Activated effector memory CD4-positive, alpha-beta T cell treated with Interleukin-2 at 50 U/mL for 16 hours (primary cell): ENCODE measurements at places on chromosomes 13 and 19.

DNA sequence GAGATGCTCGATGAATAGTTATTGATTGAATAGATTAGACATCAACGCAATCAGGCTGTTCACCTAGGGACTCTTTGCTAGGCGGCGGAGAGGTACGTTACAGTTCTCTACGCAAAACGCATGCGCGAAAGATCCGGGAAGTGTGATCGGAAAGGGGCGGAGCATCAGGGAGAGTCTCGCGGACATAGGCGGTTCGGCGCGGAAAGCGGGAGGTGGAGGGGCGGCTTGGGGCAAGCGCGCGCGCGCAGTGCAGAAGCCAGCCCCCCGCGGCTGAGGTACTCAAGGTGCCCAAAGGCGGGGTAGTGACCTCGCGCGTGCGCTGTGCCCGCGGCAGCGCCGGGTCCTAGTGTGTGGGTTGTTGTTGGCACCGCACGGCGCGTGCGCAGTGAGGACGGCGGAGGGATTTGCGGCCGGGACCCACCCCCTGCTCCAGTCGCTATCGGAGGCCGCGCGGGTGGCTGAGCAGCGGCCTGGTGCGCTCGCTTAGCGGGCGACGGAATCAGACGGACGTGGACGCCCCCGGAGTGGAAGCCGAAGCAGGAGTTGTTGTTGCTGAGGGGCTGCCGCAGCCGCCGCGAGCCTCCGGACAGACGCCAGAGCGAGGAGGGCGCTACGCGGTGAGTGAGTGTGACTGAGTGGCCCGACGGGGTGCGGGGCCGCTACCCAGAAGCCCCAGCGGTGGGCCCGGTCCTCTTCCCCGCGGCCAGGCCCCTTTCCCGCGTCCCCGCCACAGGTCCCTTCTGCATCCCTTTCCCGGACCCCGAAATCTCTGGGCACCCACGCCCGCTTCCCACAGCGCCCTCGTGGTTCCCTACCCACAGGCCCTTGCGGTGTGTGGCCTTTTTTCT, at the start of gene SNRNP70:
TSS of gene SNRNP70 (plus strand) at position 432 of the 848 bp plus-strand sequence. CDS start 964 bp downstream, outside the sequence.
- DNase-seq: peak; percentile 98

- no peak for DNase-seq
These were observed 9.2 kb upstream of the RASL11A start for GRCh38 chr13:27261396-27261795.

- DNase-seq: no peak
These were observed 694.3 kb upstream of the SGCG start for GRCh38 chr13:22486490-22486889.

GRCh38 chr13:40271271-40271885, 395.1 kb downstream of the FOXO1 start:
- no peak for DNase-seq

GRCh38 chr19:18232540-18233223, 6.4 kb upstream of the PDE4C start:
- DNase-seq: no peak

- no peak for DNase-seq
These were observed 77.2 kb upstream of the TMTC4 start for GRCh38 chr13:100751826-100752225.

GRCh38 chr19:14366529-14366928, 14.7 kb upstream of the ADGRE5 start:
- peak; percentile 82 for DNase-seq

GRCh38 chr13:38398711-38399493, 49.3 kb downstream of the UFM1 start:
- no peak for DNase-seq

DNA sequence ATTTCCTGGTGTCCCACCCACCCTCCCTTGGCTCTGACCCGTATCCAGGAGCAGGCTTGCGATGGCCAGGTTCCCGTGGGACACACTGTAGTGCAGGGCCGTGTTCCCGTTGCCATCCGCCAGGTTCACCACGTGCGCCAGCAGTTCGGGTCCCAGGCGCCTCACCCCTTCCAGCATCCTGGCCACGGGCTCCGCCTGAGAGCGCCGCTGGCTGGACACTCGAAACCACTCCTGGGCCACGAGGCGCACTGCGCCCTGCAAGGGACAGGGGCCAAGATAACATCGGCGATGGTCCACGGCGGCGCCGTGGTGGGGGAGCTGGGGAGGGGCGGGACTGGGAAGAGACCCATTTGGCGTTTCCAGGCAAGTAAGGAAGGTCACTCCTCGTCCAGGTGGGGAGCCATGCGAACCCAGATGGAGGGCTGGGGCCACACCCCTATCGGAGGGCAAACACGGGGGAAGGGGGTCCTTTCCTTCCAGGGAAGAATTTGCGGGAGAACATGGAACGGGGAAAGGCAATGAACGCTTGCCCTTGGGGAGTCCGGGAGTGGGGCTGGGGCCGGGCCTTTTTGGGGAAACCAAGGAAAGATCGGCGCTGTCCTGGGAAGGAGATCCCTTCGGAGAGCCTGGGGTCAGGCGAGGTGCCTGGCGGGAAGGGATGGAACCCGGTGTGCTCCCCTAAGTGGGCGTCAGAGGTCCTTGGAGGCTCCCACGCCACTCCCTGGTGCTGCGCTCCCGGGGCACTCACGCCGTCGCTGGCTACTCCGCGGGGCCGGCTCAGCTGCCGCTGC, 9.9 kb downstream of the KANK3 start:
- no peak for DNase-seq

GRCh38 chr13:74409551-74409950, 275.3 kb upstream of the KLF12 start:
- no peak for DNase-seq

DNA sequence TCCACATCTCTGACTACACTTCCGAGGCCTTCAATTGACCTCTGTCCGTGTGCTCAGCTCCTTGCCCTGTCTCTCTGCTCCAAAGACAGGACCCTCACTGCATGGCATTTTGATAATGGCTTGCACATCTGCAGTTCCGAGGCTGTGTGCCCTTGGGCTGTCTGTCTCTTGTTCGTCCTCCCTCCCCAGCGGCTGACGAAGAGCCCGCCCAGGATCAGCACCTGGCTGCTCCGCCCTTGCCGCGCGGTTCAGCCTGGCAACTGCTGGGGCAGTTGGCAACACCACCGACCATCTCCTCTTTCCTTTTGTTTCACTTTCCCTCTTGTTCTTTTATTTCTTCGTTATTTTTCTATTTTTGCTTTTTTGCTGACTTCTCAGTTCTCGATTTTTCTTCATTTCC, 270.4 kb downstream of the TEX29 start:
- no peak for DNase-seq

DNA sequence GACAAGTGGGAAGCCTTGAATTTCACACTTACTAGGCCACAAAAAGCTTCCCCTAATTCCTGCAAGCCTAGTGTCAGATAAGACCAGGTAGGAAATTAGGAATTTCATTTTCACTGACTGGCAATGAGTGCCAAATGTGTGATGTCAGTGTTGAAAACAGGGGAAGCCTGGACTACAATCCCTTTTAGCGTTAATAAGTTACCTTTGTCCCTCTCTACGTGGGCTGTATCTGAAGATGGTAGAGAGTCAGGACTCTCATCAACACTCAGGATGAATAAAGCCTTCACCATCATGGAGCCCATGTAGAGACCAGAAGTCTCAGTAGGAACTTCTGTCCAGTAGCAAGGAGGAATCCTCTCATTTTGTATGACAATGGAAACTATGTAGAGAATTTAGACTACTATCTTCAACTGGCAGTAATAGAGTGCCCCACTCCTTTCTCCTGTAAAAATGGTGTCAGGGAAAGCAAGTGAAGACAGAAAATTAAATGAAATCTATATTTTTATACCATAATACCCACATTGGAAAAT, 324.1 kb upstream of the KLHL1 start:
- no peak for DNase-seq

DNA sequence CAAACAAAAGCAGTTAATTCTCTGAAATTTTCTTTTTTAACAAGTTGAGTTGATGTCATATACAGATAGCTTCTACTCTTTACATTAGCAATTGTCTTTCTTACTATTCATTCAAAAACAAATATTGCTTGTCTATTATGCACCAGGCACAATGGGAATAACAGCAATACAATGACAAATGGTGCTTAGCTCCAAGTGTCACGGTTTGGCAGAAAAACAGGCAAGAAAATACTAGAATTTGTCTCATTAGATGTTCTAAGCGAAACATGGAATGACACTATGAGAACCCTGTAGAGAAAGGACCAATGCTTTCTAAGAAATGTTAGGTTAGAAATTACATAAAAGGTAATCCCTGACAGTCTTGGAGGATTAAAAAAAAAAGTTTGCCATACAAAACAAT, 187.6 kb downstream of the PCDH9 start:
- no peak for DNase-seq

DNA sequence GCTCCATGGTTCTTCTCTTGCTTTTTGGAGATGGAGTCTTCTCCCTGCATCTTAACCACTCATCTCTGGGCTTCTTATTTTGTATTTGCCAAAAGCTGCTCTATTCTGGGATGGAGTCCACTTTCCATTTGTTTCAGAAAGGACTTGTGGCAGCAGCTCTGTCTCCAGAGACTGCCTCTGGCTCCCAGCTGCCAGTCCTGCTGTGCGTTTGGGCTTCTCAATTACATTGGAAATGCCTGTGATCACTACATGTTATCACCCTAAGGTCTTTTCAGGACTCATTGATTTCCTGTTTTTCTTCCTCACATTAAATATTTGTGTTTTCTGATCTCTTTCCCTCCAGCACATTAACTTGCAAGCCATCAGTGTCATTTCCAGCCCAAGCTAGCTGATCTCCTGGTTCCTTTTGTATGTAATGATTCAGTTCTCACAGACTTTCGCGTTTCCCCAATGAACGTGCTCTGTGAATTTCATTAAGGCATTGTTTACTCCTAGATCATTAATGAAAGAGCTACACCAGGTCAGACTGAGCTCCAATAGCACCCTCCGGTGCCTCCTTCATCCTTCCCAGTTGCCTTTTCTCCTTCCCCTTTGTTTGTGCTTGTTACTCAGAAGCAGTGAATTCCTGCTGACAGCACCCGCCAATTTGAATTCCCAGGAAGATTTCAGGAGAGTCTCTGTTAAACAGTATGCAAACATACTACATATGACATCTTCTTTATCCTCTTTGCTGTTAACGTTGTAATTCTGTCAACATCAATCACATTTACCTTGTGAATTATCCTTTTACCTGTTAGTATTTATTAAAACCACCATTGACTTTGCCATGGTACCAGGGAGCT, 3.0 kb downstream of the CBY2 start:
- DNase-seq: no peak

DNA sequence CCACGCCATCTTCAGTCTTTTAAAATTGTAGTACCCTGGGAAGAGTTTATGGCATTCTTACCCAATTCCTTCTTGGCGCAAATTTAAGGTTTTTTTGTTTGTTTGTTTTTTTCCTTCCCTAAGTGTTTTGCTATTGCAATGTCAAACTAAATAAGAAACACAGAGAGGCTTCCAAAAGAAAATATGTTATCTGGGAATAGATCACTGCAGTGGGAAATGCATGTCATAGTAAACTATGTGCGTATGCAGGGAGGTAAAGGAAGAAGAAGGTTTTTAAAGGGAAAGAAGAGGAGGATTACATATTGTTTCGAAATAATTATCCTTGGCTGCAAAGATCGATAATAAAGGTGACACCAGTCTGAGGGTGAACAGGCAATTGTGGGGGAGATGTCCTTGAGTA, 13.2 kb downstream of the CLEC11A start:
- DNase-seq: no peak

DNA sequence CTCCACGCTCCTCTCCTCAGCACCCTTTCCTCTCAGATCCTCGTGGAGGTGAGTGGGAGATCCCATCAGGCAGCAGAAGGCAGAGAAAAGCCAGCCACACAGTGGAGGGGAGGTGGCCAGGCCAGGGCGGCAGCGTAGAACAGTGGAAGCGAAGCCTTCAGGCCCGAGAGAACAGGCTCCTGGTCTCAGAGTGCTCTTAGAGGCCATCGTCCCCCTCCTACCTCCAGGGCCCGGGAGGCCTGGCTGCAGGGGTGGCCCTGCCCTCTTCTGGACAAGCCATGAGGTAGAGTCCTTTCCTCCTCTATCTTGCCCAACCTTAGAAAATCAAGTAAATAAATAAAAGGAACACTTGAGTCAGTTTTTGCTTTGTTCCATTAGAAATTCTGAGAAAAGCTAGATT, 202.0 kb downstream of the KATNAL1 start:
- DNase-seq: no peak

DNA sequence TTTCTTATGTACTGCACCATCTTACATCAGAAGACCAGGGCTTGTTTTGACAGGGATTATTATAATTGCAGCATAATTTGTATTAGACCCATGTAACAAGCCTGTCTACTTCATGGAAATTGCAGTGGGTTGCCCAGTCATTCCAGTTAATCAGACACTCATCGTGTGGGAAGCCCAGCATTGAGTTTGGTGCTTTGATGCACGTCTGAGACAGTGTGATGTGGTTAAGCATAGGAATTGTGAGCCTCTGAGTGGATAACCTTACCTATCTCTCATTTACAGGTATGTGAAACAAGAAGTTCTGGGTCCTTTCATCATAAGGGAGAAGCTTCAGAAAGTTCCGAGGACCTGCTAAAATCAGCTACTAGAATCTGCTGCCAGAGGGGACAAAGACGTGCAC, 12.8 kb downstream of the RGCC start:
- DNase-seq: no peak

DNA sequence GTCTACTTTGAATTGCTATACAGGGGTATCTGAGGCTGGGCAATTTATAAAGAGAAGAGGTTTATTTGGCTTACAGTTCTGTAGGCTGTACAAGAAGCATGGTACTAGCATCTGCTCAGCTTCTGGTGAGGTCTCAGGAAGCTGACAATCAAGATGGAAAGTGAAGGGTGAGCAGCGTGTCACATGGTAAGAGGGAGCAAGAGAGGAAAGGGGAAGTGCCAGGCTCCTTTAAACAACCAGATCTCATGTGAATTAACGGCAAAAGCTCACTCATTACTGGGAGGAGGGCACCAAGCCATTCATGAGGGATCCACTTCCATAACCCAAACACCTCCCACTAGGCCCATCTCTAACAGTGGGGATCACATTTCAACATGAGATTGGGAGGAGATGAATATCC, 222.4 kb downstream of the TDRD3 start:
- DNase-seq: no peak

DNA sequence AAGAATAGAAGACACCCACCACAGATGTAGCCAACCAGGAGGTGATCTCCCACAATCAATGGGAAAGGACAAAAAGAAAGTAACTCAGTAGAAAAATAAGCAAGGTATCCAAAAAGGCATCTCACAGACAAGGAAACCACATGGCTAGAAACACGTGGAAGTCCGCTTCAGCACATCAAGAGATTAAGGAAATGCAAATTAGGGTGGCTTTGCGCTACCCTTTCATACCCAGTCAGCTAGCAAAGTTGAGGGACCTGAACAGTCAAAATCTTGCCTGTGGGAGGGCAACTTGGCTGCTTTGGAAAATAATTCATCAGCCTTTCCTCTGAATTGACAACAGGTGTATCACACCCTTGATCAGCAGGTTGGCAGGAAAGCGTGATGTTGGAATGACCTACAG, 11.6 kb upstream of the UQCR11 start:
- no peak for DNase-seq

GRCh38 chr13:93039131-93039530, 187.5 kb upstream of the GPC6 start:
- DNase-seq: no peak
